ENCODE measurements at places on chromosomes 13 and 19.

GRCh38 chr13:102812611-102813287, 13.8 kb downstream of the BIVM start:
- no peak for DNase-seq

GRCh38 chr19:39141929-39142328, 16.3 kb downstream of the PAK4 start:
- DNase-seq = no peak

DNA sequence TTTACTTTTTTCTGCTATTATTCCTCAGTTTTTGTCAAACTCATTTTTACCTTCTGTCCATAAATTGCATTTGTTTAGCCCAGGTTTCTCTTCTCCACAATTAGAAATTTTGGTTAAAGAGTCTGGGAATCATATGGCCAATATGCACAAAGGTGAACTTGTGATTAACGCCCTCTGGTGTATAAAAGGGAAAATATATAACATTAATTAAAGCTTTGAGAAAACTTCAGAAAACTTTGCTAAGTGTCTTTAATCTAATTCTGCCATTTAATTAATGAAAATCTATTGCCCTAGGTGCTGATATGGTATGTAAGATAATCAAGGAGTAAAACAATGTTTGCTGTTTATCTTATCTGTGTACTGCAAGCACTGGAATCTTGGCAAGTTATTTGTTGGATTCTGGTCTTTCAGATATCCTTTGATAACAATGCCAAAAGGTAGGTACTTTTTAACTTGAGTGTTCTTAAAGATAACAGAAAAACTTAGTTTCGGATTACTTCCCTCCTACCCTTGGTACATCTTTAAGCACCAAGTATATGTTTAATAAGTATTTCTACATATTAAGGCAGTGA, 402.6 kb downstream of the SUCLA2 start:
- DNase-seq = peak; percentile 11

DNA sequence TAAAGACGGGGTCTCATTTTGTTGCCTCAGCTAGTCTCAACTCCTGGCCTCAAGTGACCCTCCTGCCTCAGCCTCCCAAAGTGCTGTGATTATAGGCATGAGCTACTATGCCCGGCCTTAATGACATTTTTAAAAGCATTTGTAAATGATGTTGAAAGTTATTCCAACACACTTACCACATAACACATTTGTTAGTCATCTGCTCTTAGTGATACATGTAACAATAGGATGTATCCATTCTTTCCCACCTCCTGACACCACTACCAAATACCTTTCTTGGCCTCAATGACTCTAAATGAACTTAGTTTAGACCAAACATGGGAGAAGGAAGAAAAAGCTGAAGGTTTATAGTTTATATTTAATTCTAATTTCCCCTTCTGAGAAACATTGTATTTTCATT, 59.8 kb upstream of the MEDAG start:
- DNase-seq = no peak

- peak; percentile 45 for DNase-seq
Observed at GRCh38 chr19:16836115-16837034, 7.2 kb downstream of the SIN3B start.

DNA sequence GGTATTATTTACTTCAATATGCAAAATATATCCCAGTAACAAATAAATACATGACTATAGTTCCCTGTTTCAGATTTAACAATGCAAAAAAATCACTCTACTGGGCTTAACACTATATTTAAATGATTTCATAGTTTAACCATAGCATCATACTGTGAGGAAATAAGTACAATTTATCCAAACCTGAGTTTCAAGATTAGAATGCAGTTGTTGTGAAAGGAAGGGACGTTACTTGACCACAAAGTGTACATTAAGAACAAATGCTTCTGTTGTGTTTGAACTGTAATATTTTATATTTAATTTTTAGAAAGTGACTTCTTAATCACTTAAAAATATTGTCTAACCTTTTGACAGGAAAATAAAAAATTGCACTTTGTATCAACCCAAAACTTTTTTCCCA, 1747.9 kb upstream of the SPRY2 start:
- DNase-seq = no peak

- peak; percentile 50 for DNase-seq
Observed at GRCh38 chr19:4539693-4540581, at the start of gene LRG1. TSS of gene LRG1 (minus strand) at chr19:4540036. CDS start at chr19:4540013, 23 bp downstream.

DNA sequence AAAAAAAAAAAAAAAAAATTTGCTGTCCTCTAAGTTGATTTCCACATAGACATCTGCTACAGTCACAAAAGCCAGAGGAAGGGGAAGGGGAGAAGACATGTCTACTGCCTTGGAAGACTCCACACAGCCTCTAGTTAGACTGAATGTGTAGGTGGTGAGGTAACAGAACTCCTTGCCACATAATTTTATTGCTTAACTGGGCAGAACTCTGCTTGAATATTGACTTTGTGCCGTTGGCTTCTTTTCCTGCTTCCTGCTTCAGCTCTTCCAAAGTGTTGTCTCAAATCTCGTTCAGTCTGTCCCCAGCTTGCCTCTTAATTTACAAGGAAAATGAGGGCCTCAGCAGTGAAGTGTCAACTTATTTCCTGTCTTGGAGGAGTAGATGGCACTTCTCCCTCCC, 37.1 kb downstream of the ESD start:
- DNase-seq = peak; percentile 16

GRCh38 chr19:8504919-8505318, 2.5 kb upstream of the PRAM1 start:
- DNase-seq = no peak

- peak; percentile 36 for DNase-seq
Observed at GRCh38 chr19:35144600-35145436, 1.8 kb downstream of the FXYD7 start.

All from OCI-LY7 (cell line).